Stimulated activated CD8-positive, alpha-beta memory T cell treated with anti-CD3 and anti-CD28 coated beads, Interleukin-4, amount 100 ng/mL, for 1 hour (primary cell): ENCODE measurements at places on chromosomes 2 and 18.

GRCh38 chr2:166375195-166375735 is 479 bp downstream of the SCN9A start:
- DNase-seq, result no peak

DNA sequence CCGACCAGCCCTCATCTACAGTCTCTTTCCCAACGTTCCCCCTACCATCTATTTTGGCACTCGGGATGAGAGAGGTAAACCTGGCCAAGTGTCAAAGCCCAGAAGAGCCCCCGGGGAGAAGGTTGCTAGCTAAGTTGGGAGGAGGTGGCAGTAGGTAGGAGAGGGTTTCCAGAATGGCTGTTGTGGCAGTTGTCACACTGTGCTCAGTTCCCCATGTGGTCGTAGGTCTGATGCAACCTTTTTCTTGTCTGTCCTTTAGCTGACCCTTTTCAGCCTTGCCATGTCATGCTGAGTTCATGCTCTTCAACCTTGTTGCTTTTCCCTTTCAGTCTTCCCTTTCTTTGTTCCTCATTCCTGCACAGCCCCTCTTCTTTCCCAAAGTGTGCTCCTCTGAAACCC is 34.5 kb downstream of the TTLL4 start:
- DNase-seq, result no peak

- no peak for DNase-seq
Observed at GRCh38 chr2:7115364-7115763, 198.2 kb downstream of the RNF144A start.

DNA sequence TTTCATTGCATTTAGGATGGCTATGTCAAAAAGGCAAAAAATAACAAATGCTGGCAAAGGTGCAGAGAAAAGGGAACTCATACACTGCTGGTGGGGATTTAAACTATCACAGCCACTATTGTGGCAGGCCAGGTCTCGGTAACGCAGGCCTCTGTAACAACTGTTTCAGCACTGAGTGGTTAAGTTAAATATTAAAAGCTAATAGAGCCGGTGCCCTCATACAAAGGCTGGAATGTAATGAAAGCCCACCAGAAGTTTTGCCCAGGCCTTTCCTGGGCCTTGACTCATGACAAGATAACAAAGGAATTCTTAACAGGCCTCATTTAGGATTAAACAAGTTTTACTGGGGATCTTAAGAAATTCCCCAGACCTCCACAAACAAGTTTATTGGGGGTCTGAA is 10.7 kb downstream of the MERTK start:
- no peak for DNase-seq

- DNase-seq, result no peak
Observed at GRCh38 chr2:134041877-134042276, 212.0 kb upstream of the MGAT5 start.

DNA sequence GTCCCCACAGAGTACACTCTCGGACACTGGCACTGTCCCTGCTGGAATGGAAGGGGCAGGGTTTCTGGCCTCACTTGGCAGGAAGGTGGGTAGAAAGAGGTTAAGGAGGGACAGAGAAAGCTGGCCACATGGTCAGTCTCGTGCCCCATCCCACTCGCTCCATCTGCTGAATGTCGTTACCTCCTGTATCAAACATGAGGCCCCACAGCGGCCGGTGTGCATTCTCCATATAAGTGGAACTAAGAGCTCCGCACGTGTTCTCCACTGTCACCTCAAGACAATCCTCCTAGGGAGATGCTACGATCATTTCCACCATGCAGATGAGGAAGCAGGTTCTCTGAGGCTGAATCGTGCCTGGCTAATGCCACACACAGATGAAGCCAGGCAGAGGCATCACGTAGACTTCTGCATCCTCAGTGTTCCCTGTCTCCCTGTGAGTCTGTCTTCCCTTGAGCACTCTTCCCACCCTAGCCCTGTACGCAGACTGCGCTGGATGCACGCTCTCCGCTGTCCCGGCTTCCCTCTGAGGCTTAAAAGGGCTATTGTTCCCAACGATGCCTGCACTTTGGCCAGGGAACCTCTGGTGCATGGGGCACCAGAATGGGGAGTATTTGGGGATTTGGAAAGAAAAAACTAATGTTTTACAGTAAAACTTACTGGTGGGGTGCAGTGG is 35.1 kb downstream of the MAL start:
- DNase-seq, result no peak

GRCh38 chr18:11104307-11104706 is 45.1 kb downstream of the PIEZO2 start:
- no peak for DNase-seq

- no peak for DNase-seq
Observed at GRCh38 chr2:240448387-240449274, 13.2 kb downstream of the GPC1 start.

DNA sequence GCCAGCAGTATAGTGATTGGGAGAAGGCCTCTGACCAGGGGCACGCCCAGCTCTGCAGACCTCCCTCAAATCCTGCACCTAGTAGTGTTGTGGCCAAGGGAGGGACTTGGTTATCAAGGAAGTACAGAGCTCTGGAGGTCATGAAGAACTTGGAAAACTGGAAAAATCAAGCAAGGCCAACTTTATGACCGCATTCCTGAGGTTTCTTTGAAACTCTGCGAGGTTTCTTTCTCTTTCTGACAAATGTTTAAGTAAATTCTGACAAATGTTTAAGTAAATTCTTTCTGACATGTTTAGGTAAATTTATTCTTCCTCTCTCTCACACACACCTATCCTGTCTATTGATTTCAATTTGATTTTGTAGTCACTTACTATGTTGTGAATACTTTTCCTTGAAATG is 31.0 kb downstream of the CLIP4 start:
- DNase-seq, result no peak

DNA sequence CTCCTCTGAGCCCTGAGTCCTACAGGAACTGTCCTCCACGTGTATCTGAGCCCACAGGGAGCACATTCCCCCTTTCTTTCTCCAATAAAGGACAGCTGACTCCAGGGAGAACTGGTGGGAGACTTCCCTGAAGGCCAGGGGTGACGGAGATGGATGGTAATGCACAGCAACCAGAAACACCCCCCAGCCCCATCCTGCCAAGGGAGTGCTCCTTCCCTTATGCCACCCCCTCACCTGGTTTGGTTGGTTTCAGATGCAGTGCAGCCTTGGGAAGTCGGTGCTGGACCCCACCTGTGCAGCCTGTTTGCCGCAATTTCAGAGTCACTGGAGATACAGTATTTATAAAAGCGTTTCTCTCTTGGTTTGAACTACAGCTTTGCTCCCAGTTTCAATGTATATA is 24.0 kb downstream of the GPR55 start:
- DNase-seq, result no peak

GRCh38 chr2:41948397-41948763 is 99.4 kb upstream of the PKDCC start:
- DNase-seq, result no peak

DNA sequence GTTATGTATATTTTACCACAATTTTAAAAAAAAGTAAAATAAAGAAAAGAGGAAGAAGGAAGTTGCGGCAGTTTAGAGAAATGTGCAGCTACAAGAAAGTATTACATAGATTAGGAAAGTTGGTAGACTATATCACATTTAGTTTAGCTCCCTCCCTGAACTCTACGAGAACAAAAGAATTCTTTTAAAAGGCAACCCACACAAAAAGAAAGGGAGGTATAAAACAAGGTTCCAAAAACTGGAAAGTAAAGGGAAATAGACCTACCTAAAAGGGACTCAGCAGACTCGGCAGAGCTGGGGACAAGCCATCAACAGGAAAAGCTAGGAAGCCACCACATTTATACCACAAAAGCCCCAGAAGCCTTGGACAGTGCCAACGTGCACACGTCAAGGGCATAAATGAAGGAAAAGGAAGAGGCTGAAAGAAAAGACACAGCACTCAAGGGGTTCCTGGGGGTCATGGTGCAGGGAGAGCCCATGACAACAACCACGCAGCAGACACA is 9.1 kb downstream of the TMEM127 start:
- DNase-seq, result no peak

DNA sequence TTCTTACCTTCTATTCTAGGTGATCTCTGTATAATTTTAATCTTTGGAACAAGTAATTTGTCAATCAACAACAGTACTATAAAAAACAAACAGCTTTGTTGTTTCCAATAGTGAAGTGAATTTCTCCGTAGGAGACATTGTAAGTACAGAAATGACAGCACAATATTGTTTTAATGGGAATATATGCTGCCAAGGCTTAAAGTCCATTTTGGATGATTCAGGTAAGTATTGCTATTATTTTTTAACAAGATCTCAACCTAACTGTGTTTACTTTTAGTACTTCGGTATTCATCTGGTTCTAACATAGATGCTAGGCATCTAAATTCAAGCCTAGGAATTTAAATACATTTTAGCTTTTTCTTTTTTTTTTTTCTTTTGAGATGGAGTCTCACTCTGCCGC is 105.8 kb downstream of the MEP1B start:
- DNase-seq, result no peak

GRCh38 chr2:2050446-2050845 is 280.6 kb downstream of the MYT1L start:
- no peak for DNase-seq

DNA sequence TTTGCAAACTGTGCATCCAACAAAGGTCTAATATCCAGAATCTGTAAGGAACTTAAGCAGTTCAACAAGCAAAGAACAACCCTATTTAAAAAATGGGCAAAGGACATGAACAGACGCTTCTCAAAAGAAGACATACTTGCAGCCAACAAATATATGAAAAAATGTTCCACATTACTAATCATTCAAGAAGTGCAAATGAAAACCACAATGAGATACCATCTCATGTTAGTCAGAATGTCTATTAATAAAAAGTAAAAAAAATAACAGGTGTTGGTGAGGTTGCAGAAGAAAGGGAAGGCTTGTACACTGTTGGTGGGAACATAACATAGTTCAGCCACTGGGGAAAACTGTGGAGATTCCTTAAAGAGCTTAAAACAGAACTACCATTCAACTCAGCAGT is 126.2 kb downstream of the NAT8 start:
- no peak for DNase-seq

DNA sequence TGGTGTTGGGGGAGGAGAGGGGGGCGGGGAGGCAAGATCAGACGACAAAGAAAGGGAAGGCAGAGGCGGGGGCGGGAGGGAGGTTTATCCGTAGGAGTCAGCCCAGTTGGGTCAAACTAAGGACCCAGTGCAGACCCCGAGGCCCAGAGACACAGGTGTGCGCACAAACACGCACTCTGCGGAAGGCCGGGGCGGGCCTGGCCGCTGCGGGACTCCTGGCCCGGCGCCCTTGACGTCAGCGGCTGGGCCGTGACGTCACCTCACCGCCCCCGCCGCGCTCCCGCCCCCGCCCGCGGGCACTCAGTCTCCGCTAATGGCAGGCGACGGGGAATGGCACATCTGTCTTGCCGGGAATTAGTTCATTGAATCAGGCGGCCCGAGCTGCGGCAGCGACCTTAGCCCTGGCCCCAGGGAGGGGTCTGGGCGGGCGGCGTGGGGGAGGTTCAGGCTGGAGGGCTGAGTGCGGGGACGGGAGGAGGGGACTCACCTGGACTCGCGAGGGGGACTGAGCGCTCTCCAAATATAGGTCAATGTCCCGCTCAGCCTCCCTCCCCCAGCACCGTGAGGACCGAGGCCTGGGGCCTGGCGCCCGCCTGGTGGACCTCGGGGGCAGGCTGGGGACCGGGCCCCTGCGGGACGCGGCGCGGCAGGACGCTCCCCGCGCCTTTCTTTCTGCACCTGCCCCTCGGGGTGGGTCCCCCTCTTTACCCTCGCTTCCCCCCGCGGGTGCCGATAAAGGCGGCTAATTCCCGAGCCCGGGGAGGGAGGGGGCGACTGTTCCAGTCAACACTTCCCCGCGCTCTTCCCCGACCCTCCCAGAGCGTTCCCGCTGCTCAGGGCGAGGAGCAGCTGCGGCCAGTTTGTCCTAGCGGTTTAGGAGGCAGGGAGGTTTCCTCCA is 15.5 kb upstream of the ECEL1 start:
- no peak for DNase-seq

DNA sequence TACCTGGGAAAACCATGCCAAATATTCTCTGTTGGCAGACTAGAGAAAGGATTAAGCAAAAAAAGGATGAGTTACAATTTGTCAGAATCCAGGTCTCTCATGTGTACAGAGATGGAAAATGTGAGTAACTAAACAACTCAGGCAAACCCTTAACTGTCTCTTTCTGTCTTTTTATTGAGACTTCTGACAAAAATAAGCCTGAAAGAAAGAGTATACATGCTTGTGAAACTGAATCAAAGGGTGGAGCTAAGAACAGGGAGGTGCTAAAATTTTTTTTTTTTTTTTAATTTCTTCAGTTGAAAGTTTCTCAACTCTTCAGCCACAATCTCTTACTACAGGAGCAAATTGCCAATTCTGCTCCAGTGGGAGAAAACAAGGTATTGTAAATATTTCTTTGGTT is at the start of gene SERPINB10:
TSS of gene SERPINB10 (plus strand) at position 295 of the 400 bp plus-strand sequence. CDS start 7,553 bp downstream, outside the sequence.
- DNase-seq, result no peak

- no peak for DNase-seq
Observed at GRCh38 chr2:207202645-207203044, 36.9 kb upstream of the KLF7 start.

DNA sequence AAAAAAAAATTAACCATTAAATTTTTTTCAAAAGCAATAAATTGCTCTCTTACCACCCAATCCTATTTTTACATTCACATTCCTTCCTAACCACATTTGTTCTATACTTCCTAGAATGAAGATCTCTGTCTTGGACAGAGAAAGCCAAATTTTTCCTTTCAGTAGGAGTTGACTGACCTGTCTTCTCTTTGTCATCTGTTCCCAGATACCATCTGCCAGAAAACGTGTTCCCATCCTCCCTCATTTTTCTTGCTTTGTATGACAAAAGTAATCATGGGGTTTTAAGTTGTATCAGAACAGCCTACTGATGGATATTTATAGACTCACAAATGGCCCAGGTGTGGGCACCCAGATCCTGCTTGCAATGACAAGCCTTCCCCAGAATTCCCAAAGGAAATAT is 182.1 kb downstream of the CYP26B1 start:
- no peak for DNase-seq
